ENCODE measurements at places on chromosomes 5 and 9.

DNA sequence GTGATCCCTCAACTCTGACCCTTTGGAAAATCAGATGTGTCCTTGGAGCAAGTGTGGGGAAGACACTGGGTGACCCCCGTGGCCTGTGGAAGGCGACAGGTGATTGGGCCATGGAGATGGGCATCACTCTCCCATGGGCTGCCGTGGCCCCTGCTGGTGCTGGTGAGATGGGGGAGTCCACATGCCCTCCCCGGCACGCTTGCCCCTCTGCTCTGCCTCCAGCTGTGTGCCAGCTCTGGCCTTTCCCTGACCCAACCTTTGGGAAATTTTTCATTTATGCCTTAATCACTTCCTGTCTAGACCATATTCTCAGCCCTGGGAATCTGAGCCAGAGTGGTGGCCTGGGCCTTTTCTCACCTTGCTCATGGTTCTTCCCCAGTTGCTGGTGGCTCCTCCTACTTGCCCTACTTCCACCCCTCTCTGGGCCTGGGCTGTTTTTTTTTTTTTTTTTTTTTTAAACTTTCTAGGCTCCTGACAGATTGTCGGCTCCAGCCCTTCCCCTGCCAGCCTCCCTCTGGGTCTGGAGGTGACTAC is 56.6 kb downstream of the RGS3 start:
- peak; percentile 34 for DNase-seq

GRCh38 chr9:83431101-83432060 is 106.8 kb downstream of the FRMD3 start:
- DNase-seq = no peak

DNA sequence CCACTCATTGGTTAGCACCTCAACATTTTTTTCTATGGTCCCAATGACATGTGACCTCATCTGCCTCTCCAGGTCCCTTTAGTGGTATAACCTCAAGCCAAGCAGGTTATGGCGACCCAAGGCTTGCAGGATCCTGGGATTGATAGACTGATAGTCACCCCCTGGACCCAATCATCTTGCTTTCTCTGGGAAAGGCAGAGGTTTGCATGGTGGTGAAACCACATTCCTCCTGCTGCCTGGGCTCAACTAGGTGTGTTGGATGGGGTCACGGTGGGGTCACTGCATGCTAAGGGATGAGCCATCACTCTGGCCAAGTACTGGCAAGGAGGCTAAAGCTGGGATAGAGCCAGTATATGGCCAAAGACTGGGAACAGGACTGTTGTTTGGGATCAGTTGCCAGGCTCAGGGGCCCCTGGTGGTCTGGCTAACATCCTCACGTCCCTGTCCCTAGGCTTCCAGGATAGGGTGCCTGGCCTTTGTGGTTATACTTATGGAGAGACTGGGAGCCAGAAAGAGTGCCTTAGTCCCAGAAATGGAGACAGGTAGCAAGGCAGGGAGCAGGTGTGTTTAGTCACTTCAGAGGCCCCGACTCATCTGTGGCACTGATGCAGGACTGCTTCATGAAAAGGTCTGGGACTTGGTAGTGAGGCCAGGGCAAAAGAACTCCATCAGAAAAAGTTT is 4.6 kb upstream of the SMIM32 start:
- no peak for DNase-seq

- DNase-seq = no peak
Measured at GRCh38 chr5:145056800-145057199, 778.3 kb downstream of the PRELID2 start.

DNA sequence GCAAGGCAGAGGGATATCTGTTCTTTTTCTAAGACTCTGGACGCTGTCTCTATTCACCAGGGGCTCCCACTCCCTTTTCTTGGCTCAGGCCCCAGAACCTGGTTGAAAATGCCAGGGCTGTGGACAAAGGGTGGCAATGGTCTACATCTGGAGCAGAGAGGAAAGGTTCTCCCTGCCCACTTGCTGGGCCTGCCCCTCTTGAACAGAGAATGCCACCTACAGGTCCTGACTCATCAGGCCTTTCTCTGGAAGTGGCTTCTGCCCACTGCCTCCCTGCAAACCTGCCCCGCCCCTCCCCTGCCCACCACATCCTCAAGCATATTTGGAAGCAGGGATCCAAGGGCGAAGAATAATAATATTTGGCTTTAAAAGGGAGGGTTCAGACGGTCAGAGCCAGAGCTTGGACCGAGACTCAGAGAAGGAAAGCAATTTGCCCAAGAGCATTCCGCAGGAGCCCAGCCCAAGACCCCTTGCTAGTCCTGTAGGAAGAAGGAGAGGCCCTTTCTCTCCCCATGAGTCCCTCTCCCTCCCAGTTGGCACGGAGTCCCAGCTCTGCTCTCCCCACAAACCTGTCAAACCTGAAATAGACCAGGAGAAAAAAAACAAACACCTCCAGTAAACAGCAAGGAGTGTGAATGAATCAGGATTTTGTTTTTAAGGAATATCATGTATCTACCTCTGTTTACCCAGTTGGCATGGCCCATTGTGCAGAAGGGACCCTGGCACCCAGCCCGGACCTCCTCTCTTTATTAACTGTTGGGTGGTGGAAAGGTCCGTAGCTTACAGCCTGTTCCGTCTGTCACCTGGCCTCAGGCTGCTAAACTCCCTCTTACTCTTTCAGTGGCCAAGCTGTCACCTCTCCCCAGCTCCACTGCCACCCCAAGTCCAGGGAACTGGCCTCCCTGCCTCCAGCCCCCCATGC is 37.7 kb upstream of the STXBP1 start:
- DNase-seq = peak; percentile 66

DNA sequence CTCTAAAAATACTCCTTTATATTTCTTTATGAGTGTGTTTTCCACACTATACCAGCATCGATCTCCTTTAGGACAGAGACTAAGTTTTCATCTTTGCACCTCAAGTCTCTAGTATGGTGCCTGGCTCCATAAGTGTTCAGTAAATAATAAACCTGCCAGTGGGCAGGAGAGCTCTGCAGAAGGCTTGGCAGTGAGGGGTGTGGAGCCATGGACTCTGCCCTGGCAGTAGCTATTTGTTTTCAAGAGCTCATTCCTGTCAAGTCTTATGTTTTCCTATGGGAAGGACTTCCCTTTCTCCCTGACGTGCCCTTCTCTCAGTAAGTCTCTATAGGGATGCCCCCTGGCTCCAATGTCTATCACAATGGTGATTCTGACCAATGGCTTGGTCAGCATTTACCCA is 252.2 kb downstream of the PIK3R1 start:
- DNase-seq = no peak

GRCh38 chr9:8845376-8845775 is 1045.8 kb upstream of the DMAC1 start:
- DNase-seq = no peak

DNA sequence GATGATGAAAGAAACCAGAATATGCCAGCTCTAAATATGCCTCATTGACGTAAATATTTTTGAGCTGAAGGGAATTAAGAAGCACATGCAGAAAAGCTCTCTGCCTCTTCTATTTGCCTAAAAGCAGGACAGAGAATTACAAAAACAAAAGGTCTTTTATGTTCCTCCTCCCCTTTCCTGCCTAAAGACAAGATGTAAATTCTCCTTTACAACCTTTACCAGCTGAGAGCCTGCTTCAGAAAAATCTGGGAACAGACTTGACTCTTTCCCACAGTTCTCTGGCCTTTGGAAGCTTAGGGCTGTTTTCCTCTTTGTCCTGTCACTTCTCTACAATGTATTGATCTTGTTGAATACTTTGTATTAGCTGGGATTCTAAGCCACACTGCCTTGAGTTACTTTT is 199.7 kb downstream of the TMC1 start:
- DNase-seq = no peak

DNA sequence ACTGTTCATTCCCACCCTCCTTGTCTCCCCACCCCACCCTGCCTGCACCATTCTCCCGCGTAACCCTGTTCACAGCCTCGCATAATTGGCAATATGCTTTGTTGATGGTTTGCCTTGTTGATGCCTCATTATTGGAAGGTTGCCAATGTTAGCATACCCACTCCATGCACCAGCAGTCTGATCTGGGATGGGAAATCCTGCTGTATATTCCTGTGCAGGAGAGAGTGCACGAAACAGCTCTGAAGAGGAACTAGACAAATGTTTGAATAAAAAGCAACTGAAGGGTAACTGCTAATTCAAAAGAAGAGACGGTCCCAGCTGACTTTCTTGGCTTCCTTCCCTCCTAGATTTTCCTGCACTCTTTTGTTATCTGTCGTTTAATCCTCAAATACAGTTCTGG is 271.7 kb upstream of the TLE4 start:
- no peak for DNase-seq

DNA sequence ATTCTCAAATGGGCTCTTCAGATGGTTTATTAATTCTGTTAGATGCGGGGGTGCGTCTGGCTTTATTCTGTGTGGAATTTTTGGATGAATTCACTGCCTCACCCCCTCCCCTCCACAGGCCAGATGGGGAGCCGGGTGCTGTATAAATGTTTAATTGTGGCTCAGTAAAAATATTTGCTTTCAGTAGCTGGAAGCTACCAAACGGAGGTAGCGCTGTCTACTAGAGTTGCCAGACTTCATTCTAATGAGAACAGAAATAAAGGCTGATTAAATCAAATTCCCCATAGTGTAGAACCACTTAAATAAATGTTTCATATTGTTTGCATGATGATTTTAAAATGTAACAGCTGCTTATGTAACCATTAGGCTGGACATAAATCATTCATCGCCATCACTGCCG is 34.5 kb upstream of the KCNMB1 start:
- no peak for DNase-seq

GRCh38 chr9:135346438-135347050 is 133.0 kb upstream of the PPP1R26 start:
- no peak for DNase-seq

- DNase-seq = no peak
Measured at GRCh38 chr9:111926421-111926875, 29.8 kb downstream of the UGCG start.

GRCh38 chr5:177018341-177018740 is 4.2 kb upstream of the ZNF346 start:
- no peak for DNase-seq

GRCh38 chr5:176955895-176956294 is 50.7 kb downstream of the UIMC1 start:
- no peak for DNase-seq

GRCh38 chr5:149240354-149240998 is 31.2 kb upstream of the AFAP1L1 start:
- DNase-seq = no peak

DNA sequence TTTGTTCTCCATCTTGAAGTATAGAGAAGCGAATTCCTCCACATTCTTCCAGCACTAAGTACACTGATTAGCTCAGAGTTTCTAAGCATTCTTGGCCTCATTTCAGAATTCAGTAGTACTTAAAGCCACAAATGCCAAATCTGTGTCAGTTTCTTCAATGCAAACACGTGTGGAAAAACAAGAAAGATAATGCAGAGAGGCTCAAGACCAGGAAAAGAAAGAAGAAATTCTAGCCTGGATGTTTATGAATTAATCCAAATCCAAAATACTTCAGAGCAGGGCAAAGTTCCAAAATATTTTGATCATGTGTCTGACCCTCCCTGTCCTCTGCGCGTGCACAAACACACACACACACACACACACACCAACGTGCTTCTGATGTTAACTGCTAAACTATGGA is 457.6 kb downstream of the SLCO4C1 start:
- DNase-seq = no peak

DNA sequence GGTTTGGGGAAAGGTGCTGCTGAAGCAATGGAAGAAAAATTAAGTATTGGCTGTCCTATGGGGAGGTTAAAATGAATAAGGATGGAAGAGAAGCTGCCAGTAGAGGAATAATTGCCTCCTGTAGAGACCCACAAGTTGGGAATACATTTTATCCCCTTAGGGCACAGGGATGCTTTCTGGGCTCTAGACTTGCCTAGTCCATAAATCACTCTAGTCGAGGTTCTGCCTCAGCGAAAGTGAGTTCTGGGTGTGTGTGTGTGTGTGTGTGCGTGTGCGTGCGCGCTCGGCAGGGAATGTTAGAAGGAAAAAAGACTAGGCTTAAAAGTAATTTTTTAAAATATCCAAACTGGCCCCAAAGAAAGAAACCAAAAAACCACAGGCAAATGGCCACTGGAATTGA is 291.6 kb downstream of the DOCK8 start:
- no peak for DNase-seq

- DNase-seq = peak; percentile 39
Measured at GRCh38 chr9:83167126-83167525, 104.2 kb upstream of the RASEF start.

GRCh38 chr5:65767565-65767964 is 45.6 kb downstream of the NLN start:
- DNase-seq = no peak

DNA sequence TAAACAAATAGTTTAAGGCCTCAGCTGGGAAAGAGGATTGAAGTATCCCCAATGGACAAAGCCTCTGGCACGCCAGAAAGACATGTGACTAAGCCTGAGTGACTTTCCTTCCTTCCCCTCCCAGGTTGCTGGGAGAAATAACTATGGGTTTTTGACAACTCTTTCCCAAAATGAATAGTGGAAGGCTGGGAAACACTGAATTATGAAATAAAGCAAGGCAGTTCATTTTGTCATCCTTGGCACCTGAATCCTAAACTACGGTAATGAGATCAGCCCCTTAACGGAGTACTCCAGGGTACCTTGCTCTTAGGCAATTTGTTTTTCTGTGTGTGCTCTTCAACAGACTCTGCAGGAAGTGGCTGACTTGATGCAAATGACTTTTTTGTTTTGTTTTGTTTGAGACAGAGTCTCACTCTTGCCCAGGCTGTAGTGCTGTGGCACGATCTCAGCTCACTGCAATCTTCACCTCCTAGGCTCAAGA is 75.2 kb downstream of the LMNB1 start:
- DNase-seq = no peak
